ENCODE measurements at places on chromosomes 5 and 9. TPM values are rescaled to one million over a fixed set of nuclear protein-coding genes. Genes with fewer than 3 reads are reported as not detected.

GNA14 gene
- 0.16 TPM for total RNA-seq

GKAP1 gene
- total RNA-seq = 0.43 TPM

UGCG gene
- 38.0 TPM for total RNA-seq

LHX3 gene
- total RNA-seq = not detected

PRLR gene
- not detected for total RNA-seq

FAT2 gene
- total RNA-seq = 0.09 TPM

SHROOM1 gene
- 3.5 TPM for total RNA-seq

ANKRD18A gene
- total RNA-seq = not detected

TLX3 gene
- not detected for total RNA-seq

KLF9 gene
- total RNA-seq = 22.5 TPM

MYO10 gene
- total RNA-seq = 33.6 TPM

BARHL1 gene
- not detected for total RNA-seq

GARIN3 gene
- not detected for total RNA-seq

LCN1 gene
- not detected for total RNA-seq

PLPP7 gene
- 1.7 TPM for total RNA-seq

All from bronchial smooth muscle cell (primary cell).